ENCODE measurements at places on chromosomes 2 and 18. TPM values are rescaled to one million over a fixed set of nuclear protein-coding genes. Genes with fewer than 3 reads are reported as not detected.

DNA sequence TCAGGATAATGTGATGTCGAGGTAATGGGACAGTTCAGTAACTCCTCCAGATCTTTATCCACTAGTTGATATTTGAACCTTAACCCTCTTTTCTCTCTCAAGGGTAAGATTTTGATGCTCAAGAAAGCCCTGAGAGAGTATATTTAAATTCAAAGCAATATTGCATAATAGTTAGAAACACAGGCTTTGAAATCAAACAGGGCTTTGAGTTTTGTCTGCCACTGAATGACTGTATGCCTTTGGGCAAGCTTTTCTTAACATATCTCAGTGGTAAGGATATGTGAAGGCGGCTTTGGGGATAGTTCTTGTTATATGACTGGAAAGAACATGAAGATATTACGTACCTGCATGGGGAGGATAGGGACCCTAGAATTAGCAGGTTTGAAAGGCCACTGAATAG lies 11.1 kb downstream of the ITPRID2 start:
- H3K27me3 ChIP-seq = no peaks in the 10 kb centered on the region
- H3K4me3 ChIP-seq = no peak overlapping the region
- peaks cover 2% of the 10 kb centered on the region for H3K4me1 ChIP-seq
- peaks cover 43% of the 10 kb centered on the region for H3K36me3 ChIP-seq

KCNF1 gene
- total RNA-seq = 0.83 TPM

BMP10 gene
- total RNA-seq = not detected

GRCh38 chr2:234497594-234498235 lies 834 bp upstream of the ARL4C start:
- no peaks in the 10 kb centered on the region for H3K36me3 ChIP-seq
- peak overlapping the region; percentile 69 for H3K4me3 ChIP-seq
- peaks cover 35% of the 10 kb centered on the region for H3K4me1 ChIP-seq
- no peak for DNase-seq
- H3K27ac ChIP-seq = peak overlapping the region; percentile 71

GRCh38 chr18:28485918-28486317 lies 309.0 kb upstream of the CDH2 start:
- H3K27me3 ChIP-seq = no peaks in the 10 kb centered on the region
- no peak overlapping the region for H3K4me3 ChIP-seq
- no peaks in the 10 kb centered on the region for H3K36me3 ChIP-seq

PID1 gene
- total RNA-seq = 2.1 TPM

DNA sequence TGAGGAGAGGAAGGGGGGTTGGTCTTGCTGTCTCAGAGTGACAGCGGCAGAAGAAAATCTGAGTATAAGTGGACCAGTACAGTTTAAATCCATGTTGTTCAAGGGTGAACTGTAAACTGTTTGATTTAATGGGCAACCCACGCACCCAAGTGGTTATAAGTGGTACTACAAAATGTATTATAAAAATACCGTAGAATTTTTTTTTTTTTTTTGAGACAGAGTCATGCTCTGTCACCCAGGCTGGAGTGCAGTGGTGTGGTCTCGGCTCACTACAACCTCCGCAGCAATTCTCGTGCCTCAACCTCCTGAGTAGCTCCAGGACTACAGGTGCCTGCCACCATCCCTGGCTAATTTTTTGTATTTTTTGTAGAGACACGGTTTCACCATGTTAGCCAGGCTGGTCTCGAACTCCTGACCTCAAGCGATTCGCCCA lies 2.1 kb upstream of the CHCHD5 start:
- peaks cover 21% of the 10 kb centered on the region for H3K4me1 ChIP-seq
- DNase-seq = no peak
- no peaks in the 10 kb centered on the region for H3K27me3 ChIP-seq
- peaks cover 11% of the 10 kb centered on the region for H3K36me3 ChIP-seq
- H3K27ac ChIP-seq = no peak overlapping the region
- peak overlapping the region; percentile 34 for H3K4me3 ChIP-seq

DNA sequence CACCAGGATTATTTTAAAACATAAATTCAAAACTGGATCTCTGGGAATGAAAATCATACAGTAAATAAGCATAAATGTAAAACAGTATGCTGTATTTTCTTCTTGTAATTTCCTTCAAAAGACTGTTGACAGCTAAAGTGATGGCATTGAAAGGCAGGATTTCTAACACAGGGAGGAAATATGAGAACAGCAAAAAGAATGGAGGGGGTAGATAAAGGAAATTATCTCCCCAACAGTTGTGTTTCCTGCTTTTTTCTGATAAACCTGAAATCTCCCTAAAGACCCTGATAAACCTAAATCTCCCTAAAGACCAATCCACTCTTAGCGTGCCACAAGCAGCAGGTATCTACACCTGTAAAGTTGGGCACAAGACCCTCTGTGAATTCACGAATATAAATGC lies 50.8 kb downstream of the PIAS2 start:
- no peak overlapping the region for H3K4me3 ChIP-seq
- no peak for DNase-seq
- H3K27me3 ChIP-seq = no peaks in the 10 kb centered on the region

COLEC11 gene
- 10.1 TPM for total RNA-seq

RAD51AP2 gene
- 0.18 TPM for total RNA-seq

GRCh38 chr2:48722391-48722790 lies 33.1 kb downstream of the LHCGR start:
- H3K27ac ChIP-seq = no peak overlapping the region
- DNase-seq = no peak
- H3K4me1 ChIP-seq = peaks cover 11% of the 10 kb centered on the region

DNA sequence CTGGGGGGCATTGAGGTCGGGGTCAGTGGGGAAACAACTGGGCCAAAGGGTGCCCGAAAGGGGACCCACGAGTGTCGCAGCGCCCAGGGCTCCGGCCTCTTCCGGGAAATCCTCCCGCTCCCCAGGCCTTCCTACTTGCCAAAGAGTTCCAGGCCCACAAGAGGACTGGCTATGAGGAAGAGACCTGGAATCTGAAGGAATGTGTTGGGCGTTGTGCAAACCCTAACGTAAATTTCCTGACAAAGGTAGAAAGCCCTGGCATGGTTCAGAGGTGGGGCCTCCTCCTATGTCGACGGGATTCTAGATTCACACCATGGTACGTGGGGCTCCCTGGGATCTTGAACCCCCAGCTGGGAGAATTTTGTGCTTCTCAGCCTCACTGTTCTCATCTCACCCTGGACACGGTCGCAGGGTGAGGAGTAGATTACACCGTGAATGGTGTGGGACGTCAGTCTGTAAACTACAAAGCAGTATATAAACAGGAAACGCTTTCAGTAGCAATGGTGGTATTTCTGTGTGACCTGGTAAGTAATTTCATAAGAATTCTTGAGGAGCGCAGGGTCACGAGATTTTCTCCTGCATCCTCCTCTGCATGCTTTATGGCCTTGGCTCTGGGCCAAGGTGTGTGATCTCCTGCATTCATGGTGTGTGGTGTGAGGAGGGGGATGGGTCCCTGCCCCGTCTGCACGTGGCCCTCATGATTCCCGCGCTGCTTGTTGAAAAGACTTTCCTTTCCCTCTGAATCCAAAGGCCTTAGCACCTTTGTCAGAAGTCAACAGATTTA lies 868 bp downstream of the HSBP1L1 start:
- peak overlapping the region; percentile 73 for H3K4me3 ChIP-seq
- peaks cover 34% of the 10 kb centered on the region for H3K4me1 ChIP-seq
- H3K27ac ChIP-seq = peak overlapping the region; percentile 97
- peak; percentile 55 for DNase-seq
- H3K27me3 ChIP-seq = no peaks in the 10 kb centered on the region

PRKCE gene
- 18.1 TPM for total RNA-seq

All from mesothelial cell of epicardium (in vitro differentiated cells).